ENCODE measurements at places on chromosomes 5 and 9.

DNA sequence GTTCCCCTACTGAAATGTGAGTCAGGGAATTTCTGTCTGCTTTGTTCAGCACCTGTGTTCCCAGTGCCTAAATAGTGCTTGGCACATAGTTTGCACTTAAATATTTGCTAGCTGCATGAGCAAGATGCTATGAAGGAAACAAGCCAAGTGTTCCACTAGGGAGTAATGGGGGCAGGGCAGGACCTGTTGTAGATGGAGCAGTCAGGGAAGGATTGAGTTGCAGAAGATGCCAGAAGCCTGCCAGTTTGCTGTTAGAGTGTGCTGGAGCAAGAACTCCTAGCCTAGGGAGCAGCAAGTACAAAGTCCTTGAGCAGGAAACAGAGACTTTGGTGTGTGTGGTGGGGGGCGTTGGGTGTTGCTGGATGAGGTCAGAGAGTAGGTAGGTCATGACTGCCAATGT is 87.5 kb downstream of the DAB2IP start:
- DNase-seq = no peak

GRCh38 chr5:84688566-84688965 is 303.9 kb upstream of the EDIL3 start:
- no peak for DNase-seq

DNA sequence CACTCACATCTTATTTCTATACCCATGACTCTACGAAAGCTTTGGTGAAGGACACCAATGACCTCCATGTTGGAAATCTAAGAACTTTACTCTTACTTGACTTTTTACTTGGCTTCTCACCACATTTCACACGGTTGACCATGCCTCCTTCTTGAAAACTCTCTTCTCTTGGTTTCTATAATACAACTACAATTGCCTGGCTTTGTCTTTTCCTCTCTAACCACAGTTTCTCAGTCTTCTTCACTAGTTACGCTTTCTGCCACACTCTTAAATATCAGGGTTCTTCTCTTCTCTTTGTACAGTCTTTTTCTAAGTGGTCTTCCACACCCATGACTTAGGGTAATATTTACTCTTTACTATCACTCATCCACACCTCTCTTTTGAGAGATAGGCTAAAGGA is 2079.8 kb upstream of the WWC1 start:
- DNase-seq = no peak

DNA sequence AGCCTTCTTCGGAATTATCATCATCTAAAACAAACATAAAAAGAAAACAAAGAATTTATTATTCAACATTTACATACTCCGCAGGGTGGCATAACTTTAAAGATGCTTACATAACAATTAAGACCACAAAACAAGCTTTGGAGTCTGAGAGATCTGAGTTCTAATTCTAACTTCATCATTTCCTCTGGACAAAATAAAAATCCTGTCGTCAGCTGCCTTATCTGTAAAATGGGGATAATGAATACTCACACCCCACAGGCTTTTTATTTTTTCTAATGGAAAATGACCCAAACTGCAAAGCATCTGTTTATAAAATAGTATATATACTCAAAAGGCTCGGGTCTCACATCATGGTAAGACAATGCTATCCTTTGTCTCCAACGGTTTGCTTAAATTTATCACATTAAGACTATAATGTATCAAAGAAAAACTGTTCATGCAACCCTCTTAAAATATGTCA is 4.3 kb downstream of the ARRDC3 start:
- no peak for DNase-seq

GRCh38 chr9:99299211-99300102 is 77.4 kb downstream of the SEC61B start:
- no peak for DNase-seq

- DNase-seq = no peak
These were observed 164.9 kb upstream of the TUT7 start for GRCh38 chr9:86519066-86519615.

- DNase-seq = no peak
These were observed 47.7 kb downstream of the MVB12B start for GRCh38 chr9:126374366-126374781.

GRCh38 chr5:178353461-178353860 is 120.9 kb upstream of the PHYKPL start:
- DNase-seq = no peak

- DNase-seq = no peak
These were observed 122.9 kb downstream of the CAVIN4 start for GRCh38 chr9:100700689-100701318.

GRCh38 chr5:1348986-1349245 is 4.0 kb upstream of the CLPTM1L start:
- no peak for DNase-seq

- DNase-seq = no peak
These were observed 271.6 kb downstream of the PLK2 start for GRCh38 chr5:58188262-58188651.

- DNase-seq = no peak
These were observed 8.3 kb upstream of the PTBP3 start for GRCh38 chr9:112341730-112342129.

- DNase-seq = no peak
These were observed 118.2 kb upstream of the TXNDC8 start for GRCh38 chr9:110455860-110456259.

DNA sequence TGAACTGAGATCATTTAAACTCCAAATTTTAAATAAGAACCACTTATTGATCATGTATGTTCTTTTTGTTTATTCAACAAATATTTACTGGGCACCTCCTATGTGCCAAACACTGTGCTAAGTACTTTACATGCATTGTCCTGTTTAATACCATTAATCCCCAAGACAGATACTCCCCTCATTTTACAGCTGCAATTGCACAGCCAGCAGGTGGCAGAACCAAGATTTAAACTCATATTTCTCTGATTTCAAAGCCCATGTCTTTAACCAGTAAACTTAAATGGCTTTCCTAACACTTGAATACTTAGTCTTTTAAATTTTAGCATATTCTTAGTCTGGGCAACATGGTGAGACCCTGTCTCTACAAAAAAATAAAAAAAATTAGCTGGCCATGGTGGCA is 43.4 kb upstream of the KIAA1958 start:
- DNase-seq = no peak

GRCh38 chr9:121364077-121364476 is 6.0 kb downstream of the STOM start:
- no peak for DNase-seq

DNA sequence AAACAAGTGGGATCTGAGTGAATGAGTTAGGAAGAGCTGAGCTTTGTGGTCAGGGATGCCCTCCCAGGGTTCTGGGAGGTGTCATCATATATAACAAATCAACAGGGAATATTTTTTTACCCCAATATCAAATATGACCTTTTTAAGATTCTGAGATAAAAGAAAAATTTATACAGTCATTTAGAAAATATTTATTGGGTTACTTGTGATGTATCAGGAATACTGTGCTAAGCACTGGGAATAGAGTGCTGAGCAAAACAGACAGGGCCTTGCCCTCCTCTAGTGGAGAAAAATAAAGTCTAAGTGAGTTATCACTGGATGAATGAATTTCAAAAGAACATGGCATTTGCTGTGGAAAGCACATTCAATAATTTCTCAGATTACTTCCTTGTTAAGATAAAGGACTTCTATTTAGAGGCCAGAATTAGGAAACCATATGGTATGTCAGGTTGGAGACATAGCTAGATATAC is 102.9 kb downstream of the BOD1 start:
- DNase-seq = no peak

GRCh38 chr9:76591256-76591950 is 132.4 kb downstream of the GCNT1 start:
- no peak for DNase-seq

DNA sequence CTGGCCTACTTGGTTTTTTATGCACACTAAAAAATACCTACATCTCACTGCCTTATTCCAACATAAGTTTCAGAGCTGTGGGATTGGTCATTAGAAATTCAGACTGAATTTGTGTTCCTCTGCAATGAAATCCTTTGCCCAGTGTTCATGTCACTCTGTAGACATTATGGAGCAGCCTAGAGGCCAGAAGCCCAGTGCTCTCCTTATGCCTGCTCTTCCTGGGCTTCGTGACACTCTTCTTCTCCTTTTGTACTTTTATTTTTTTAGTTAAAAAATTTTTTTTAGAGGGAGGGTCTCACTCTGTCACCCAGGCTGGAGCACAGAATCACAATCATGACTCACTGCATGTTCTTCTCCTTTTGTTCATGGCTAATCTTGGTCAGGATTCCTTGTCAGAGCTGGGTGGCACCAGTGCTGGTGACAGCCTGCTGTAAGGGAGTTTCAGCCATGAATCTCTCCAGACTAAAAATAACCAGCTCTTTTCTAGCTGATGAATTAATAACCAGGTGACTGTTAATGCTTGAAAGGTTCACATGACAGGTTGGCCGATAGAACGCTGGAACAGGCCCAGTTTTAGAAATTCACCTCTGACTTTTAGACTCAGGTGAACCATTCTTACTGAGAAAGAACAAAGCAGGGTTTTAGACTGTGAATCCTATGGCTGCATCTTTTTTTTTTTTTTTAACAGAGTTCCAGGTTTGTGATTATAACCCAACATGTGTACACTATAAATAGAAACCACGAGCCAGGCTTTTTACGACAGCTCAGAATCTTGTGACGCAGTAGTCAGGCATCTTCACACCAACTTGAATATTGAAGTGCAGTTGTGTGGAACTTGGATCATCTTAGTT is 34.1 kb upstream of the C5orf47 start:
- DNase-seq = no peak

GRCh38 chr5:80810425-80810824 is 149.7 kb upstream of the RASGRF2 start:
- no peak for DNase-seq

- DNase-seq = no peak
These were observed 16.6 kb downstream of the ATOX1 start for GRCh38 chr5:151741678-151742423.

DNA sequence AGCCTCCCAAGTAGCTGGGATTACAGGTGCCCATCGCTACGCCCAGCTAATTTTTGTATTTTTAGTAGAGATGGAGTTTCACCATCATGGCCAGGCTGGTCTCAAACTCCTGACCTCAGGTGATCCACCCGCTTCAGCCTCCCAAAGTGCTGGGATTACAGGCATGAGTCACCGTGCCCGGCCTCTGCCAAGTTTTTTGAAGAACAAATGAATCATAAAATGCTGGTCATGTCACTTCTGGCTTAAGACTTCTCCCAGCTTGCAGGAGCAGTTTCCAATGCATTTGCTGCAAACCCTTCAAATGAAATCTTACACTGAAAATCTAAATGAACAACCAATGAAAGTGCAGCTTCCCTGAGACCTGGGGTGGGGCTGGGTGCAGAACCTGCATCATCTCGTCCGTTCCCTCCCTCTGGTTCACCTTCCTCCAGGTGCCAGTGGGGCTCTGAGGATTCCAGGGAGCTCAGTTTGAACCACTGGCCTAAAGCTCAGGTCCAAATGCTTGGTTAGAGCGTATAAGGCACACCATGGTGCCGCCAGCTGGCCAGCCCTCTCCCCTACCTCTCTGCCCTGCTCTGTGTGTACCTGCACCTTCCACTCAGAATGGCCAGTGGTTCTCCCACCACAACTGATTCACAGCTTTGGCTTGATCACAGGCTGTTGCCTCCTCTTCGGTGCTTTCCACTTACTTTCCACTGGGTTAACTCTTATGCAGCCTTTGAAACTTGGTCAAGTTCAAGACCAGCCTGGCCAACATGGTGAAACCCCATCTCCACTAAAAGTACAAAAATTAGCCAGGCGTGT is 39.8 kb upstream of the FUBP3 start:
- no peak for DNase-seq

DNA sequence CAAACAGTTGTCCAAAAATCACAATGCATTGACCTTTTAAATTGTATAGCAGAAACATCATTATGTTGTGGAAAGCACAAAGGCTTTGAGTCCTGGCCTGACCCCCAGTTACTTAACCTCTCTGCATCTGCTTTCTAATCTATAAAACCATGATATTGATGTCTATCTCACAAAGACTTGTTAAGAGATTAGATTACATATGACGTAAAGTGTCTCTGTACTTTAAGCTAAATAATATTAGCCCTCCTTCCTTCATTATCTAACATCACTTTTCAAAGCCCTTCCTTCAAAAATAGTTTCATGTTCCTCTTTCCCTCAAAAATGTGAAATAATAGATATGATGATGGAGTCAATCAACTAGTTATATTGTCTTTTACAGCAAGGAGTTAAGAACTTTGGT is 3.4 kb downstream of the ADAMTS6 start:
- DNase-seq = no peak

GRCh38 chr9:107637421-107638420 is 148.2 kb upstream of the KLF4 start:
- DNase-seq = no peak

DNA sequence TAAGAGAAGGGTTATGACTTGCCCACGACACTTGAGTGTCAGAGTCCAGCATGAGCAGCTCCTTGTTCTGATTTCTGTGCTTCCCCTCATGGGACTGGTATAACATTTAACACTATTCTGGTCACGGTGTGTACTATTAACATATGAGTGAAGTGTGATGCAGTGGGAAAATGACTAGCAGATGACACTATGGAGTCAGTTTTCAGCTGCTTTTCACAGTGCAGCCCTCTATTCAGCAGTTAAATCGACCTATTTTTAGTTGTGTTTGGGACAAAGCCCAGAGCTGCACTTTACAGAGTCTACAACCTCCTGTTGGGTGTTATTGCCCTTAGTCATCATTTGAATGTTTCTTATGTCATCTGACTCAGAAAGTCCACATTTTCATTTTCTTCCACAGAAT is 59.1 kb downstream of the CHSY3 start:
- DNase-seq = no peak

- DNase-seq = no peak
These were observed 50.3 kb downstream of the COL5A1 start for GRCh38 chr9:134691695-134692572.

- no peak for DNase-seq
These were observed 403.5 kb upstream of the ST8SIA4 start for GRCh38 chr5:101306391-101307137.

GRCh38 chr9:81465468-81466011 is 223.8 kb downstream of the TLE1 start:
- DNase-seq = no peak

- no peak for DNase-seq
These were observed 221.7 kb downstream of the ZNF608 start for GRCh38 chr5:124524552-124525232.

- no peak for DNase-seq
These were observed 143.1 kb downstream of the ELAVL2 start for GRCh38 chr9:23682891-23683431.

DNA sequence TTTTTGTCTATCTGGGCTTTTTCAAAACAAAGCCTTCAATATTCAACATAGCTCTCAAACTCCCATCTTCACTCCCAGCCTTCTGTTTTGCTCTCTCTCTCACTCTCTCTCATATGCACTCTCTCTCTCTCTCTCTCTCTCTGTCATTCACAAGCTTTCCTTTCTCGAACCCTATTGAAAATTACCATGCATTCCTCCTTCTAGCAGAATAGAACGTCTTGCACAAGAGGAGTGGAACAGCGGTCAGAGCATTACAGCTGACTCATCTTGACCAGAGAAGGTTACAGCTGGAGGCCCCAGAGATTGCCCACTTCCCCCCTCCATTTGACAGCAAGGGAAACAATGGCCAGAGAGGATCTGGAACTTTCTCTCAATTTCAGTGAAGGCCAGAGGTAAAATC is 51.0 kb upstream of the LIFR start:
- no peak for DNase-seq

All from activated naive CD4-positive, alpha-beta T cell (primary cell).